ENCODE measurements at places on chromosomes 11 and 22.

DNA sequence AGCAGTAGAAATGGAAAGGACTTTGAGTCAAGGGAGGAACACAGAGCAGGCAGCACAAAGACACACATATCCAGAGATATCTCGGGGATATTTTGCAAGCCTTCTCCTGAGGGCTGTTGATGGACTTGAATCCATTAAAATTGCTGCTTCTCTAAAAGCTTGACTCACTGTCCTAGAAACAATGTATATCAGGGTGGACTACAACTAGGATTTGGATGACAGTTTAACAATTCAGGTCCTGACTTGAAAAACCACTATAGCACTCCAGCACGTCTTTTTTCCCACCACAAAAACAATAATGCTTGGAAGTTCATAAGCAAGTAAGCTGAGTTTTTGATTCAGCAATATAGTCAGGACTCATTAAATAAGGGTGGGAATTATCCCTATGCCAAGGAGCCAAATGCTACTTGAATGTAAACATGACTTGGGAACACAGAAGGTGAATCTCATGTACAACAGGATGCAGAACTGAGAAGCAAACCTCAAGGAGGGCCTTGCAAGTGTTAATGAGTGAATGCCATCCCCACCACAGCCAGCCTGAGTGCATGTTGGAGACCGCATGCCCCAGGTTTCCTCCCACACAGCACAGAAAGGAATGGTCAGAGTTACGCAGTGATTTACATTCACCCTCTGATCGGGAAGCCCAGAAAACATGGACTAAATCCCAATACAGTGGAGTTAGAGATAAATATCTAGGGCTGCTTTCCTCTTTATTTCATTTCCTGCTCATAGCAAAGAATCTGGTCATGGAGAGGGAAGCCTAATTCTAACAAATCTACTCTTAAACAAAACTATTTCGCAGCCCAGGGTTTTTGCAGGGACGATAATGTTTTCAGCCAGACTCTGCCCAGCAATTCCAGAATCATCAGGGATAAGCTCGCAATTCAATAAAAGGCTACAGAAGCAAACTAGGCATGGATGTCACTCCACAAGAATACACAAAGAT lies 98.4 kb upstream of the OR9G4 start:
- DNase-seq: no peak

DNA sequence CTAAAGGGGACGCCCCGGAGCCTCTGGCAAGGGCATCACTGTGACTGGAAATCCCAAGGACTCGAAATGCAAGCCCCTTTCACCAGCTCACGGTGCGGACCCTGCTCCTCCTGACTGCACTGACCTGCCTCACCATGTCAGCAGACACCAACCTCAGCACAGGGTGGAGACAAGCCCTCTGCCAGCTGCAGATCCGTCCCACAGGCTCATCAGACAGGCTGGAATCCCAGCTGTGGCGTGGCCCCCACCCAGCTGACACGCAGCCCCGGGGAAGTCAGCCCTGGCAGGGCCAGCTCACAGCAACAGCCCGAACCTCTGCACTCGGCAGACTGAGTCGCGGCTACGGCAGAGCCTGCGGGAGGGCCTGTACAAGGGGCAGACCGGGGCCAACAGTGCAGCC lies 36.8 kb downstream of the BRD1 start:
- DNase-seq: no peak

GRCh38 chr11:12092714-12093113 lies 17.7 kb upstream of the MICAL2 start:
- no peak for DNase-seq

DNA sequence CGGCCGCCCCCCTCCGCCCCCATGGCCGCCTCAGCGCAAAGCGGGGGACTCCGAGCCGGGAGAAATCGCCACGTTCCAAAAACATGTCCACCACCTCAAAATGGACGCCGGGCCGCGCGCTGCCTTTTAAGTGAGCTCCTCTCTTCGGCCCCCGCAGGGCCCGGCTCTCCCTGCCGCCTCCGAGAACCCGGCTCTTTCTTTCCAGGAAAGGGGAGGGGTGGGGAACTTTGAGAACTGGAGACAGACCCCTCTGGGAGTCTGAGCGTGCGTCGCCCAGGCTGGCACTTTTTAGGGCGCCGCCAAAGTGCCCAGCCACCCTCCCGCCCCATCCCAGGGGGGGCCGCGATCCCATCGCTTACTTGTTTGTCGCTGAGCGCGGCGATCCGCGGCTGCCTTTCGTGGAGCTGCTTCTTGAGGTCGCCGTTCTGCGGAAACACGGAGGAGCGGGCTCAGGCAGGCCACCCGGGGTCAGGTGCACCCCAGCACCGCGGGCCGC lies 1.6 kb downstream of the PHF21B start:
- DNase-seq: no peak

DNA sequence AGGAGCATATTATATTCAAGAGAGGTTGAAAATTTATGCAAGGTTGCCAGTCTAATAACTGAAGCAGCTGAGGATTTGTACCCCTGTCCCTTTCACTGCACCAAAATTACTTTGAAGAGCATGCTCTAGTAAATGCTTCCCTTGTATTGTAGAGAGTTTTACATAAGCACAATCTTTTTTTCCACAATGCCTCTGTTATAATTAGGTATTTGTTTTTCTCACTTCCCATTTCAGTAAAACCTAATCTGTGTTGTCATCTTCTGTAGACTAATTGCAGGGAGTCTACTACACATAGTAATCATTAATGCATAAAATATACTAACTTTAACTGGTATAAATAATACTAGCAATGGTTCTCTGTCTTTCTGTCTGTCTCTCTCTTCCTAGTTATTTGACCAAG lies 718.4 kb upstream of the ANO5 start:
- DNase-seq: no peak

GRCh38 chr22:39825661-39826102 lies 67.9 kb downstream of the ENTHD1 start:
- DNase-seq: no peak

DNA sequence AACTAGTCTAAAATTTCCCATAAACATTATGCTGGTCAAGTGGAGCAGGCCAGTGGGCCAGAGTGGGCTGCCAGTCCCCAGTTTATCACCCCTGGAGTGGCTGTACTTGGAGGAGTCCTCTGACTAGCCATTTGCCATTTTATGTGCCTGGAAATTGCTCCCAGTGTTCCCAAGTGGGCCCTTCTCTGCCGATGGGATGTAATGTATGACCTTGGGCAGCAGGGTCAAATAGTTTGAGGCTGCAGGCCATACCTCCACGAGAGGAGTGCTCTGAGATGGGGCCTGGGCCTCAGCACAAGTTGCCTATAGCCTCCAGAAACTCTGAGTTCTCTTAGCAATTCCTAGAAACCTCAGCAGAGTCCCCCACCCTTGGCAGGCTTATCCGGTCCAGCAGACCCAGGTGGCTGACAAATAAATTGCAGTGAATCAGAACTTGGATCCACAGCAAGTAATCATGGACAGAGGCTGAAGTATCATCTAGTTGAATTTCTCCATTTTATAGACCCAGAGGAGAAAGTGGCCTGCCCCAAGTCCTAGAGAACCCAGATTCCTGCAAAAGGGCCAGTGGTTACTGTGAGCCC lies 17.8 kb upstream of the PATZ1 start:
- no peak for DNase-seq

DNA sequence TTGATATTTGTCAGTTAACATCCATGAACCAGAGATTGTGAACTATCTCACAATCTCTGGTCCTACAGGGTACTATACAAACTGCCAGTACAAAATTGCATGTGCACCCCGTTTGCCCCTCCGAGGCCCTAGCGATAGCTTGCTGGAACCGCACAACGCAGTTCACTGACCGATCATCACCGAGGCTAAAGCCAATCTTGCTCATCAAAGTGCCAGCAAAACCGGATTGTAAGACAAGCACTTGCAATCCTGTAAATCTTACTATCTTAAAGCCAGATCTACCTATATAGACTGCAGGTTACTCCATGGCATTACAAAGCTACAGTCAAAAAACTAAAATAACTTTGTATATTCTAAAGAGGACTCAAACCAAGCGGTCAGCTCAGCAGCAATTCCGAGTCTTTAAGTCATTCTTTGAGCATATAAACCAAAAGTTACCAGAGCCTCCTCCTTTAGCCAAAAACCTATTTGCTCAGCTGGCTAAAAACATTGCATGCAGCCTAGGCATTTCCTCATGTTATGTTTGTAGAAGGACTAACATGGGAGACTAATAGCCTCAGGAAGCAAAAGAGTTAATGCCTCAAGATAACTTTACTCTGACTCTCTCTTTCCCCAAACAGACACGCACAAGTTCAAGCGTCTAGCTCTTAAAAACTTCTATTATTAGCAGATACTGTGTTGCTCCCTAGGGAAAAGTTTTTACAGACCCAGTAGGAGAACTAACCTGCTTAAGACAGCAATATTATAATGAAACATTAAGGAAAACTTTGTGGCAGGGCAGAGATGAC lies 30.7 kb upstream of the CPT1A start:
- DNase-seq: no peak

GRCh38 chr11:90512846-90513245 lies 290.0 kb upstream of the CHORDC1 start:
- DNase-seq: no peak

DNA sequence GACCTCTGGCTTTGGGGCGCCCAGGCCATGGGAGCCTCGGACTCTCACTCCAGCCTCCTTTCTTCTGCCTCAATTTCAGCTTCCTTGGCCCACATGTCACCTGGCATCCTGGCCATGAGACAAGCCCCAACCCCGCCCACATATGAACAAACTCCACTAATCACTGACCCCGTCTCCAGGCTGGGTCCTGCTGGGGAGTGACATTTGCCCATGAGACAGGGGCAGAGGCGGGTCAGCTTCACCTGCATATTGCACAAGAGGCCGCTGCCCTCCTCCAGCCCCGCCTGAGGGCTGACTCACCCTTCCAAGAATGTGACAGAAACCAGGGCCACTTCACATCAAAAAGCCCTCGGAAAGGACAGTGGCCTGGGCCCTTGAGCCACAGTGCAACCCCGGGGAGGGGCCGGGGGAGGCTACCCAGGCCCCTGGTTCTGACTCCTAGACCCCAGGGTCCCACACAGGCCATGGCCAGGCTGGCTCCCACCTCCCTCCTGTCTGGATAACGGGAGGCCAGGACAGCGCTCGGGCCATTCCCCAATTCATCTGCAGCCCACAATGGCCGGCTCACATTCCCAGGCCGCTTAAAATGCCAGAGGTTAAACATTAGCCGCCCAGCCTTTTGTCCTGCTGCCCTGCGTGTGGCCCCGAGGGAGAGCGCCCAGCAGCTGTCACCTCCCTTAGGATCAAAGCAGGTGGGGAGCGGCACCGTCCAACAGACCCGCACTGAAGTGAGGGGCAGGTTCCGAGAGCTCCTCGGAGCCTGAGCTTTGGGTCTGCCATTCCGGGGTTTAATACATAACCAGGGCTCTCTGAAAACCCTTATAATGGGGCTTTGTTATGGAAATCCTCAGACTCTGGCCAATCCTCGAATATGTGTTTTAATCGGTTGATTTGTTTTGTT lies 42.3 kb downstream of the TRMU start:
- no peak for DNase-seq

GRCh38 chr11:111106641-111107040 lies 138.9 kb upstream of the POU2AF2 start:
- no peak for DNase-seq
